Stomach (tissue), 19 donors: ENCODE measurements at places on chromosomes 1 and 21. TPM values are rescaled to one million over a fixed set of nuclear protein-coding genes. Genes with fewer than 3 reads are reported as not detected.
A peak's percentile ranks its signal among the peaks of the same experiment; 100 is the strongest.

GRCh38 chr1:59520194-59520593 is 223.3 kb downstream of the FGGY start:
- no peaks in the 10 kb centered on the region for H3K36me3 ChIP-seq
- H3K4me1 ChIP-seq: peaks cover 24% of the 10 kb centered on the region
- no peak overlapping the region for H3K4me3 ChIP-seq
- H3K27ac ChIP-seq: peak overlapping the region; percentile 26
- DNase-seq: no peak
- no peaks in the 10 kb centered on the region for H3K27me3 ChIP-seq

- H3K36me3 ChIP-seq: peaks cover 73% of the 10 kb centered on the region
- peak; percentile 37 for DNase-seq
- no peaks in the 10 kb centered on the region for H3K27me3 ChIP-seq
- no peak overlapping the region for H3K4me3 ChIP-seq
Observed at GRCh38 chr21:37166733-37167132, 93.7 kb downstream of the TTC3 start.

GRCh38 chr1:226108935-226109828 is 46.7 kb downstream of the H3-3A start:
- peaks cover 17% of the 10 kb centered on the region for H3K4me1 ChIP-seq
- H3K36me3 ChIP-seq: no peaks in the 10 kb centered on the region
- H3K27ac ChIP-seq: peak overlapping the region; percentile 99

The ARTN gene
- total RNA-seq: 4.0 TPM

DNA sequence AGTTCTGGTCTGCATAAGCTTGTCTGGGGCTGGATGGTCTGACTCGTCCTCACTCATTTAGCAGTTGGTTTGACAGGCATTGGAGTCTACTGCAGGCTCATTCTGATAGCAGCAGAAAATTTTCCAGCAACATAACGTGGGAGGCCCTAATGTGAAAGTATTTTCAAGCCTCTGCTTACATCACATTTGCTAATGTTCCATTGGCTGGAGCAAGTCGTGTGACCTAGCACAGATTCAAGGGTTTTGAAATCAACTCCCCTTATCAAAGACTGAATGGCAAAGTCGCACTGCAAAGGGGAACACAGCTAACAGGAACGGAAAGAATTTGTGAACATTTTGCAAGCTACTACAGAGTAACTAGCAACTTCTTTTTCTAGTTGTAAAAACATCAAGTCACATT is 2.3 kb upstream of the USH2A start:
- H3K36me3 ChIP-seq: no peaks in the 10 kb centered on the region
- H3K27me3 ChIP-seq: no peaks in the 10 kb centered on the region
- H3K4me3 ChIP-seq: no peak overlapping the region
- H3K4me1 ChIP-seq: no peaks in the 10 kb centered on the region

DNA sequence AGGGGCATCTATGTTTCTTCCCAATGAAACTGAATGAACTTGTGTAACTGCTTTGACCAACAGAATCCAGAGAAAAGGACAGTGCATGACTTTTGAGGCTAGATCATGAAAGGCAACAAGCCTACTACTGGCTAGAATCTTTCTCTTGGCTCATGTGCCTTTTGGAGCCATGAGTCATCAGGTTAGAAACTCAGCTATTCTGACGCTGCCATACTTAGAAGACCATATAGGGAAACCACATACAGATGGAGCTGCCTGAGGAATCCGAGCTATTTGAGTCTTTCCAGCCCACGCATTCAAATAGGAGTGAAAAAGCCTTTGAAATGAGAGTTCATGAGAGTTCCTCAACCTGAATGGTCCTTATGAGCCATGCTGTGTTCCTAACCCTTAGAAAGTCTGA is 738.5 kb upstream of the CHRM3 start:
- no peaks in the 10 kb centered on the region for H3K36me3 ChIP-seq
- no peak overlapping the region for H3K27ac ChIP-seq
- DNase-seq: no peak
- no peaks in the 10 kb centered on the region for H3K4me1 ChIP-seq
- H3K27me3 ChIP-seq: no peaks in the 10 kb centered on the region

DNA sequence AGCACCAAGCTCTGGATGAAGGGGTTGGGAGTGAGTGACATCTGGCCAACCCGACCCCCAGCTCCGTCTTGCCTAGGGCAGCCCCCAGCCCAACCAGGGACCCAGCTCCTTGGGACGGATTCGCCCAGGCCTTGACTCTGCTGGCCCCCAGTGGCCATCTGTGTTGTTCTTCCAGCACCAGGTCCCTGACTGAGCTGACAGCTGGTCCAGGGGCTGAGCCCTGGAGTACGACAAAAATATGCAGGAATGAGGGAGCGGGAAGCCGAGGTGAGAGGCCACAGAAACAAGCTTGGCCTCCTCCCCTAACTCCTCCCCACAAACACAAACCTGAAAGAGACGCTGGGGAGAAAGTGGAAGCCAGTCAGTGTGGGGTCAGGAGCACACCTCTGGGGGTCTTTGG is 55.0 kb upstream of the PAX7 start:
- H3K27me3 ChIP-seq: no peaks in the 10 kb centered on the region
- H3K27ac ChIP-seq: no peak overlapping the region
- peak; percentile 85 for DNase-seq
- no peaks in the 10 kb centered on the region for H3K36me3 ChIP-seq
- H3K4me3 ChIP-seq: no peak overlapping the region

DNA sequence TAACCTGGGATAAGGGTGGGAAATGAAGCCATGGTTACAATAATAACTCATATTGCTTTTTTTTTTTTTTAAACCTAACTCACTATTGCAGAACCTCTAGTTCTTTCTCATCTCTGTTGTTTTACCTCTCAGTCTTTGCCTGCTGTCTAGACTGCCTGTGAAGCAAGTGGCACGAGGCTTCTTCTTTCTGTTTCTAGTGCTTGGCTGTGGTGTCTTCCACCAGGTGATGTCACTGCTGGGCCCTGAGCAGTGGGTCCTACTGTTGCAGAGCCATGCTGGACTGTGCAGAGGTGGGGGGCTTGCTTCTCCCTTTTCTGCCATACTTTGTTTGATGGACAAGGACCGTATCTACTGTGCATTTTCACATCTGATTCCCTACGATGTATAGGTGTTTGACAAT is 51.7 kb downstream of the ZNF326 start:
- no peak overlapping the region for H3K4me3 ChIP-seq
- H3K27me3 ChIP-seq: no peaks in the 10 kb centered on the region
- no peak for DNase-seq
- H3K36me3 ChIP-seq: no peaks in the 10 kb centered on the region
- no peaks in the 10 kb centered on the region for H3K4me1 ChIP-seq

The FMOD gene
- total RNA-seq: 422 TPM

The VANGL2 gene
- total RNA-seq: 1.4 TPM

DNA sequence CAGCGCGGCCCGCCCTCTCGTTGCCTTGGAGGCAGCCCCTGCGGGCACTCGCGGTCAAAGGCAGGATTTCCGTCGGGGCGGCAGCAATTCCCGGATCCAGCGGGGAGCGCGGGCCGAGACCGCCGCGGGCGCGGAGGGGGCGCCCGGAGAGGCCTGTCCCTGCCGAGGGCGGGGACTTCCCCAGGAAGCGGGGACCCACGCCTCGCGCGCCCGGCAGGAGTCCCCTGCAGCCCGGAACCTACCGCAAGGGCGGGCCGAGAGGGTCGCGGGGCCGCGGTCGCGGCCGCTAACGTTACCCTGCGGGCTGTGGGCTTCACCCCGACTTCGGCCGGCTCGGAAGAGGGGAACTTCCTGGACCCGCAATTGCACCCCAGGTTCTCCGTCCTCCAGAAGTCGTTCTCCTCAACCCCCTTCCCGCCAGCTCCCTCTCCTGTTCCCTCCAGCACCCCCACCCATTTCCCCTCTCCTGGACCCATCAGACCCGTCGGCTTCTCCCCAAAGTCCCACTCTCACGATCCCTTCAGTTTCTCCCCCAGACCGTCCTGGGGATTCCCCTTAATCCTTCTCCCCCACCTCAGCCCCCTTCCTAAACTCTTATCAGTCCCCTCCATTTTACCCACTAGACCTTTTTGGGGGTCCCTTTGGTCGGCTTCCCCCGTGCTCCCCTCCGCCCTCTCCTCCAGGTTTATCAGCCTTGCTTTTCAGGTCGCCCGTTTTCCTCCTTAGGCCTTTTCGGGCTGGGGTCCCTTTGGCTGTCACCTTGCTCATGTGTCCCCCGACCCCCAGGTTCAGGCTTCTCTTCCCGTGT is 604 bp downstream of the FGR start:
- H3K27me3 ChIP-seq: peaks cover 31% of the 10 kb centered on the region
- peak; percentile 49 for DNase-seq
- no peaks in the 10 kb centered on the region for H3K36me3 ChIP-seq
- H3K4me3 ChIP-seq: peak overlapping the region; percentile 50
- H3K4me1 ChIP-seq: peaks cover 15% of the 10 kb centered on the region

GRCh38 chr1:221240690-221241089 is 361.4 kb downstream of the HLX start:
- no peaks in the 10 kb centered on the region for H3K36me3 ChIP-seq
- DNase-seq: no peak
- H3K4me1 ChIP-seq: no peaks in the 10 kb centered on the region
- H3K27me3 ChIP-seq: no peaks in the 10 kb centered on the region

DNA sequence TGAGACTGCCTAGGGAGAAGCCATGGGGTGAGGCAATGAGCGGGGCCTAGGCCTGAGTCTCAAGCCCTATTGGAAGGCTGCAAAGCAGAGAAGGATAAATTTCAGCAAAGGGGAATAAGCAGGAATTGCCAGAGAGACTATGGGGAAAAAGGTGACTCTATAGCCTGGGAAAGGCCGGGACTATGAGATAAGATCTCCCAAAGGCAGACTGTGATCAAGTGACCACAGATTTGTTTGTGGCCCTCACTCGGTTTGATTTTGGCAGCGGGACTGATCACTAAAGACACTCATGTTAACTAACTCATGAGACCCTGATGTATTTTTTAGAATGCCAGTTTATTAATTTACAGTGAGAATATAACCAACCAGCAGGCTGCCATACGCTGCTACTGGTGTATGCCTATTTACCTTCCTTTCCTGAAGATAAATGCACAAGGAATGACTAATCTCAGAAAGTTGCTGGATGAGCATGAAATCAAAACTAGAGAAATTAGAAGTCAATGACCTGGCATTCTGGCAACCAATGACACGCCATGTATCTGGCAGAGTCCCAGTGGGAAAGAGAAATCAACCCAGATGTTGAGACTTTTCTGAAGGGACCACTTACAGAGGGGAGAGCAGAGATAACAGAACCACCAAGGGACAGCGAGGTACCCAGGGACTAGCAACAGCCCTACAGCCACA is 4.3 kb downstream of the HSF2BP start:
- H3K27me3 ChIP-seq: no peaks in the 10 kb centered on the region
- no peak overlapping the region for H3K4me3 ChIP-seq
- H3K27ac ChIP-seq: no peak overlapping the region
- H3K36me3 ChIP-seq: no peaks in the 10 kb centered on the region
- no peak for DNase-seq
- H3K4me1 ChIP-seq: peaks cover 8% of the 10 kb centered on the region
